ENCODE measurements at places on chromosomes 1 and 21.

GRCh38 chr1:206690516-206690915 is 5.8 kb downstream of the MAPKAPK2 start:
- DNase-seq = no peak

GRCh38 chr1:63615768-63616420 is 22.7 kb downstream of the PGM1 start:
- no peak for DNase-seq

DNA sequence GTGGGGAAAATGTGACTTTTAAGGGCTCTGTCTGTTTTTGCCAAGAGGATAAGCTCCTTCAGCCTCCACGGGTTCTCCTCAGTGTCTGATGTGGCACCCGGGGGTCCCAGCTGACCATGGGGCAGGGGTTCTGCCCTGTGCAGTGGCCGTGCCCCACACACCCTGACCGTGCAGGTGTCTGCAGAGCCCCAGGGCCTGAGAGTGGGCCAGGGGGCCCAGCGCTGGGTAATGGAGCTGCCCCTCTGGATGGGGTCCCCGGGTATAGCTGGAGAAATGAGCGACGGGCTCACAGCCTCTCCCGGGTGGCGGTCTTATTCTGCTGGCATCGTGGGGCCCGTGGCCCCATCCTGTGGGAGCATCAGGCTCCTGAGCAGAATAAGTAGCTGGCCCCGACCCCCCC is 2.9 kb upstream of the PFKL start:
- DNase-seq = no peak

- no peak for DNase-seq
These were observed 3.9 kb downstream of the MAGI3 start for GRCh38 chr1:113394043-113394862.

- no peak for DNase-seq
These were observed 178.4 kb upstream of the TMEM51 start for GRCh38 chr1:14975119-14975518.

DNA sequence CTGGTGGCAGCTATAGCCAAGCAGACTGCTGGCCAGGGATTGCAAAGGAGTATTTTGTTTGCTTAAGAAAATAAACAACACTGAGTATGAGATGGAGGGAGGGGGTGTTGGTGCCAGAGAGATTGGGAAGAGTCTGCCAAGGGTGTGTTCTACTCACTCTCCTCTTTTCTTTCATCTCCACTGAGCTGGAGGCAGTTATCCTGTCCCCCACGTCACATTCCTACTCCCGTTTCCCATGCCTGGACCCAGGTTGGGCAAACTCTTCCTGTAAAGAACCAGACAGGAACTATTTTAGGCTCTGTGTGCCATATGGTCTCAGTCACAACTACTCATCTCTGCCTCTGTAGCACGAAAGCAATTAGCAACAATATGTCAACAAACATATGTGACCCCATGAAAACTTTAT is 1.4 kb upstream of the IL24 start:
- DNase-seq = no peak

GRCh38 chr1:62900566-62900965 is 116.6 kb downstream of the ATG4C start:
- no peak for DNase-seq

GRCh38 chr1:31161571-31161970 is 78.1 kb downstream of the NKAIN1 start:
- no peak for DNase-seq

GRCh38 chr1:40599926-40600325 is 65.6 kb downstream of the RIMS3 start:
- no peak for DNase-seq

DNA sequence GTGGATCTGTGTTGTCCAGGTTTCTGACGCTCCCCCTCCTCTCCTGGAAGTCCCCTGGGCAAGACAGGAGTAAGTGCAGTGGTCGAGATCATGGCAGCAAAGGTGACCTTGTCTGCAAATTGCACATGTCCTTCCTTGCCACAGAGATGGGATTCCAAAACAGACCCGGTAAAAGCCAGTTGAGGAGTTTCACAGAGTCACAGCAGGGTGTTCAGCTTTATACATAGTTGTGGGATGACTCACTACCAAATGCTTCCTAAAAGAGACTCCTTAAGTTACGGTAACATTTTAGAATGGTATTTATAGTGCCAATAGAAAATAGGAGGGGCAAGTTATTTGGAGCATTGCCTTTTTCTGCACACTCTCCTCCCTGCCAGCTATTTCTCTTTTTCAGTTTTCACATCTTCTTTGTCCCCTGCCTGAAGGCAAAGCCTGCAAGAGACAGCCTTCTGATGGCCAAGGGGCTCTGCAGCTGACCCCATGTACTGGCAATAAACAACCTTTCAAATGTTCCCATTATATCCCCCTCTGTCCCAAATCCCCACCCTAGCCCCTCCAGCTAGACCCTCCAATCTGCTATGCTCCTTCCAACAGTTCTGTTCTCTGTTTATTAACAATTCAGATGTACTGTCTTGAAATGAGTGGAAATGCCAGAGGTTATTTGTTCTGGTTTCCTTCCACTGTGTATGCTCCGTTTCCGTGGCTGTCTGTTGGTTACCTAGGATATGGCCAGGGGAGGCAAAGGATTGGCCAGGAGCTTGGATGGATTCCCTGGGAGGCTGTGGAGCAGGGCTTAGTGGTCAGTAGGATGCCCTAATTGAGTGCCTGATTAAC is 115.0 kb downstream of the TGFB2 start:
- DNase-seq = no peak

DNA sequence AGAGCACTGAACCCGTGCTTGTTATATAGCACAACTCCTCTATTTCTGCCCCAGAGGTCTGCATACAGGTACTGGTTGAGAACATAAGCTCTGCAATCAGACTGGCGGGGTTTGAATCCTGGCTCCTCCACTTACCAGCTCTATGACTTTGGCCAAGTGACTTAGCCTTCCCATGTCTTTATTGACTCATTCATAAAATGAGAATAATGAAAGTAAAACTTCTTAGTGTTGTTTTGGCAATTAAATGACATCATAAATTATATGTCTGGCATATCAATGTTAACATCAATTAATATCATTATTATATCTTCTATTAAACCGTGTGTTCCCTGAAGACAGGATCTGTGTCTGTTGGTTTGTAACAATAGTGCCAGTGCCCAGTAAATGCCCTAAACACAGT is 4.3 kb downstream of the INKA2 start:
- no peak for DNase-seq

- DNase-seq = no peak
These were observed 171.3 kb upstream of the AJAP1 start for GRCh38 chr1:4483021-4483625.

GRCh38 chr1:7331926-7332535 is 439.1 kb upstream of the VAMP3 start:
- no peak for DNase-seq

GRCh38 chr1:232695621-232696385 is 65.9 kb upstream of the SIPA1L2 start:
- DNase-seq = no peak

- DNase-seq = no peak
These were observed 230.2 kb upstream of the AJAP1 start for GRCh38 chr1:4424254-4424653.

DNA sequence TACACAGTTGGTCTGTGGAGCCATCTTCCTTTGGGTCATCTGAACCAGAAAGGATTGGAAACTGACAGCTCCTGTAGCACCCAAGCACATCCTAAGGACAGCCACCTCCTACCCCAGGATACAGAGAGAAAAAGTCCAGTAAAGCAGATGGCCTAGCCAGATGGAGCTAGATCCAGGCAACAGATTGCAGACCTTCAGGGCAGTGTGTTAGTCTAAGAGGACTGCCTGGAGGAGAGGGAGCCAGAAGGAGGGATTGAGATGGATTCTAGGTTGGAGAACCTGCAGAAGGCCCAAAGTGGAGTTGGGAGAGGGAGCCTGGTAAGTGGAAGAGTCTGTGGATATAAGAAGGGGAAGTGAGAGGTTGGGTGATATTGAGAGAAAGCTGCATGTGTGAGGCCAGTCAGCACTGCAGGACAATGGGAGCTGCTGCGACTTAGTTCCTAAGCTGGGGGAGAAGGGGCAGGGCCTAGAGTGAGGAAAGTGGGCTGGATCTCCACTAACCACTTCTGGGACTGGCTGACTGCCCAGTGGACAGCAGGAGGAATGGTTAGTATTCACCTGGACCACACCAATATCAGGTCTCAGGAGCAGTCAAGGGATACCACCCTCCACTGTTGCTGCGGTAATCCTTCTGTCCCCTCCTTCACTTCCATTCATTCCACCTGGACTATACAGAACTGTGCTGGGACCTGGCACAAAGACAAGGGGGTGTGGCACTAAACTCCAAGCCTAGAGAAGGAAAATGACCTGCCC is 13.4 kb downstream of the BCAN start:
- no peak for DNase-seq

DNA sequence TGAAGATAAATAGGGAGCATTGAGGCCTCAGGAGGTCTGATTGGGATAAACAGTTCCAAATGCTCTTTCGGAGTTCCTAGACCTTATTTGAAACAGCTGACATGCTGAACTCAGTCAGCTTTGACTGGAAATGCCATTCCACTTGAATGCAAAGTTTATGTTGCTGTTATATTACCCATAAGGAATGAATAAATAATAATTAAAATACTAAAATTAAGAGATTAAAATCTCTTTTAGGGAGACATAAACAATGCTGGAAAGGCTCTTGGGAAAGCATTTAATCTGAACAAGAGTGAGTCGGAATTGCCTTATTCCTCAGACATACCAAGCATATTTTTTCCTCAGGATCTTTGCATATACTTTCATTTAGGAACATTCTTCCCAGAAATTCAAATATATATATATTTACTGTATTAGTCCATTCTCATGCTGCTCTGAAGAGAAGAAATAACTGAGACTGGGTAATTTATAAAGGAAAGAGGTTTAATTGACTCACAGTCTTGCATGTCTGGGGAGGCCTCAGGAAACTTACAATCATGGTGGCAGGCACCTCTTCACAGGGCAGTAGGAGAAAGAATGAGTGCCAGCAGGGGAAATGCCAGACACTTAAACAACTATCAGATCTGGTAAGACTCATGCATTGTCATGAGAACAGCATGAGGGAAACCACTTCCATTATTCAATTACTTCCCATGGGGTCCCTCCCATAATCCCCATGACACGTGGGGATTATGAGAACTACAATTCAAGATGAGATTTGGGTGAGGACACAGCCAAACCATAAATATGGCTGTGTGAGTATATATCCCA is 318.2 kb upstream of the PLXNA2 start:
- DNase-seq = no peak

- DNase-seq = no peak
These were observed 986.6 kb upstream of the ADAMTS5 start for GRCh38 chr21:27953340-27954045.

GRCh38 chr1:198701766-198702539 is 63.1 kb downstream of the PTPRC start:
- DNase-seq = no peak

- no peak for DNase-seq
These were observed 293.9 kb downstream of the BRINP2 start for GRCh38 chr1:177464686-177465085.

- no peak for DNase-seq
These were observed at the start of gene FAAH for GRCh38 chr1:46394108-46394871. TSS of gene FAAH (plus strand) at chr1:46394317. CDS start at chr1:46394349, 32 bp downstream.

DNA sequence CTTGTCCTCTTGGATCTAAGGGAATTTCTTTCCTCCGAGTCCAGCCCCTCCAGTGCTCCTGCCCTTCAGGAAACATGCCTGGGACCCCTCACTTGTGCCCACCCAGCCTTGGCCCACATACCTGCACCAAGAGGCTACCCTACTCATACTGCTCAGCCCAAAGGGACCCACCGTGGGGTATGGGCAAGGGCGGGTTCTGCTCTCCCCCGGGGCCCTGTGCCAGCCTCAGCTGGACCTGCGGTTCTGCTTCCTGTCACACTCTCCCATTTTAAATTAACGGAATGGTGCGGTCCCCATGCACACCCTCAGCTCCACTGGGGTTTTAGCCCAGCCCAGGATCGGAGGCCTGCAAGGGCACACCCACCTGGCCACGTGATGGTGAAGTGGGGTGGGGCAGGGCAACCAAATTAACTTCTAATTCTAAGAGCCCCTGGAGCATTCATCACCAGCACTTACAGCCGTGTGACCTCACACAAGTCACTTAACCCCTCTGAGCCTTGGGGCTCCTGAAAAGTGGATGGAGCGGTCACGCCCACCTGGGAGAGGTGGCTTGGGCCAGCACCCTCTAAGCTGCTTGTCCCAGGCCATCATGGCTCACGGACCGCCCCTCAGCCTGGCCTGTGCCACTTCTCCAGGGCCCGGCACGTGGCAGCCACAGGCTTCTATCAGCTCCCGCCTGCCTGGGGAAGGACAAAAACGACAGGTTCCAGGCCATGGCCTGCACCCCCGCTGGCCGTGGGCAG is 28.3 kb downstream of the TP73 start:
- no peak for DNase-seq

DNA sequence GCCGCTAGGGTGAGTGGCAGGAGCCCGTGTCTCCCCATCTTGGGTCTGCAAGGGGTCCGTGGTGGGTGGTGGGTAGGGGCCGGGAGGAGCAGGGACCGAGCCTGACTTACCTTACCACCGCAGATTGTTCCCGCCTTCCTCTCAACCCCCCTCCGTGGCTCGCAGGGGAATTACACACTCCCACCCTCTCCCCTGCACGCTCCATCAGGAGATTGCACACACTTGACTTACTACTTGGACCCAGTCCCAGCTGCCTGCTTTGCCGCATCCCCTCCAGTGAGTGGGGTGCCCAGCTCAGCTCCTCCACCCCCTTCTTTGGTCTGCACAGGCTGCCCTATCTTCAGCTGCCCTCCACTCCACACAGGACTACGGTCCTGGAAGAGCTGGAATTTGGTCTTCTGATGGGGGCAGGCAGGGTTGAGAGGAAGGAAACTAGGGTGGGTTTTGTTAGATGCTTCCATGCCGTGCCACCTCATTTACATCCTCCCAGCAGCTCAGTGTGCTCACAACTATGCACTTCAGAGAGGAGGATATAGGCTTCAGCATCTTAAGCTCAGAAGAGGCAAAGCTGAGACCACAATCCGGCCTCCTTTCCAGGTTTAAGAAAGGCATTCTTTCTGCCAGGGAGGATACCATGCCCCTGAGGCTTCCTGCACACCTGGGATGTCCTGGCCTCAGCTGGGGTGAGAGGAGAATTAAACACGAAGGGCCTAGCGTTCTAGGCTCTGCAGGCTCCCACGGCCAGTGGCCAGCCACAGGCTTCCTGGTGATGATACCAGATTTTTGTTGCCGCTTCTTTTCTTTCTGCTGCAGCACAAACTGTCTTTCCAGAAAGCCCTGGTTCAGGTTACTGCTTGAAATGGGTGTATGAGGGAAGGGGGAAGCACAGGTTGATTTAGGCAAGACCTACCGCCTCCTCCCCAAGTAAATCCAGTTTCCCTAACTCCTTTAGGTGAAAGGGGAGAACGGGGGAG is 2.3 kb downstream of the KCNC4 start:
- DNase-seq = no peak

- no peak for DNase-seq
These were observed 618 bp downstream of the ETS2 start for GRCh38 chr21:38806153-38806941.

- no peak for DNase-seq
These were observed 2.5 kb downstream of the EPHA2 start for GRCh38 chr1:16153096-16153998.

GRCh38 chr1:114328361-114328904 is 174.8 kb upstream of the SYT6 start:
- DNase-seq = no peak
